Foreskin keratinocyte (primary cell): ENCODE measurements at places on chromosomes 3 and 15. TPM values are rescaled to one million over a fixed set of nuclear protein-coding genes. Genes with fewer than 3 reads are reported as not detected.

Gene LTK
- total RNA-seq, result not detected in 2 replicates

Gene CLEC3B
- not detected in 2 replicates for total RNA-seq

Gene LIPC
- not detected in 2 replicates for total RNA-seq

Gene NR1I2
- total RNA-seq, result not detected in 2 replicates

Gene NRROS
- 0.03 and 0.11 TPM in 2 replicates for total RNA-seq

Gene INO80
- total RNA-seq, result 23.4 and 25.3 TPM in 2 replicates

Gene GASK1A
- total RNA-seq, result 0.99 and 1.3 TPM in 2 replicates

Gene CADM2
- total RNA-seq, result not detected in 2 replicates

Gene CAPN3
- 3.3 and 3.8 TPM in 2 replicates for total RNA-seq

Gene SEMA6D
- 0.74 and 1.2 TPM in 2 replicates for total RNA-seq

Gene THUMPD3
- total RNA-seq, result 43.6 and 60.7 TPM in 2 replicates

Gene ARRDC4
- total RNA-seq, result 9.0 and 14.0 TPM in 2 replicates

Gene FNDC3B
- 47.4 and 52.3 TPM in 2 replicates for total RNA-seq

Gene ISL2
- total RNA-seq, result 0.27 and 1.6 TPM in 2 replicates

Gene GREM1
- total RNA-seq, result 0.04 and 0.10 TPM in 2 replicates

Gene DNAH1
- total RNA-seq, result 0.37 and 0.53 TPM in 2 replicates

Gene C3orf20
- total RNA-seq, result not detected in 2 replicates
